ENCODE measurements at places on chromosomes 3 and 15.

GRCh38 chr15:45583731-45584639 lies 3.2 kb upstream of the BLOC1S6 start:
- DNase-seq = no peak

GRCh38 chr3:59660852-59661625 lies 611.2 kb upstream of the CFAP20DC start:
- no peak for DNase-seq

DNA sequence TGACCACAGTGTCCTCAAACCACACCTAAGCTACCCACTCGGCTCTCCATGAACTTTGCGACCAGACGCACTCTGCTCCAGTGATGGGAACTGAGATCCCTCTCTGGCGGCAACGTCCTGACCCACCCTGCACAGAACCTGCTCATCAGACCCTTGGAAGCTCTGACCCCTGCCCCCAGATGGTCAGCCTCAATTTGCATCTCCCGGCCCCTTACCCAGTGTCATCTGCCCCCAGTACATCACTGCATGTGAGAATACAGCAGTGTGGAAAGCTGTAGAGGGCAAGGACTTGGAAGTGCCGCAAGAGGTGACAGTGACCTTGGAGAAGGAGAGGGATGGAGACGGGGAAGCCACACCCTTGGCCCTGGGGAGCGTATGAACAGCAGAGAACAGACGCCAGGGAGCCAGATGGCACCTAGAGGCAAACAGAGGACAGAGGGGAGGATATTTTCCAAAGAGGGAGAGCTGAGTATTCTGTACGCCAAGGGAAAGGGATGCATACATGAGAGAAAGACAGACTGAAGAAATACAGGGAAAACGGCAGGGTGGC lies 192.0 kb downstream of the XXYLT1 start:
- DNase-seq = no peak

DNA sequence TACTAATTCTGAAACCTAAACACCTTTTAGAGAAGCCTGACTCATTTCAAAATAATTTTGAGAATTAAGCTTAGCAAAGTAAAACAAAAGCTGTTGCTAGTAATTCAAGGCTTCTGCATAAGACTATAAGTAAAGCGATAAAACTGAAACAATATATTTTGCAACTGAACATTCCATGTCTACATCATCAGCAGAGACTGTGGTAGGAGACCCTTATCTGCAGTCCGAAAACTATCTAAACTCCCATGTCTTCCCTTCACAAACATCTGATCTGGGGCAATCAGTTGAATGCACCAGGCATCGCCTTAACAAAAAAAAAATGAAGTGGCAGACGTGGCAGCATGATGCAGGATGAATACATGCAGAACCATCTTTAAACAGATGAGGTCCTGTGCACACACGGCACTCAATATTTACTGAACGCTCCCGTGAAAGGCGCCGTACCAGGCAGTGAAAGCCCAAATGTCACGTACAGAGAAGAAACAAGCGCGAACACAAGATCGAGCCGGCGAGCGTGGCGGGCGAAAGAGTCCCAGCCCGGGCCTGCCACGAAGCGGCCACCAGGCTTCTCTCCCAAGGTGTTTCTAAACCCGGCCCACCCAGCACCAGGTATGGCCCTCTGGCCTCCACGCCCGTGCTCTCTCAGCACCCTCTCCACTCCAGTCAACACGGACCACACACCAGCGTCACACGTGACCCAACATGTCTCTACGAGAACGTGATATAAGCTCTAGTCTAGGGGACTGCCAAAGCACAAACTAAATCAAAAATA lies 63.0 kb downstream of the CHSY1 start:
- no peak for DNase-seq

GRCh38 chr3:4825436-4826236 lies 153.6 kb upstream of the BHLHE40 start:
- no peak for DNase-seq

Data from HT-29 (cell line).